ENCODE measurements at places on chromosomes 13 and 19.

DNA sequence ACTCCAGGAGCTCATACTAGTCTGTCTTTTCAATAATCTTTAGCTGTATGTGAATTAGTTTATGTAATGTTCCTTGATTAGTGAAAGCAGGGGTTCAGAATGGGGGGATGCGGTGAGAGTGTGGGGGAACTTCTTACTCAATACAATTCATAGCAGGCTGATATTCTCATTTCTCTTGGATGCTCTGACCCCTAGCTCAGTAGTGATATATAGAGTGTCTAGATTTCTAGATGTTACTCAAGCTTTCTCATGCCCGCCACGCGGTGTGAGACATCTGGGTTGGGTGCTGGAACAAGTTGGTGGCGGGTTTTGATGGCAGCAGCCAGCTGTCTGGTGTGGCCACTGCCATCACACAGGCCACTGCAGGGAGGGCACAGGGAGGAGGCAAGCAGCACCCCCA is 39.3 kb upstream of the FLT1 start:
- DNase-seq, result no peak

DNA sequence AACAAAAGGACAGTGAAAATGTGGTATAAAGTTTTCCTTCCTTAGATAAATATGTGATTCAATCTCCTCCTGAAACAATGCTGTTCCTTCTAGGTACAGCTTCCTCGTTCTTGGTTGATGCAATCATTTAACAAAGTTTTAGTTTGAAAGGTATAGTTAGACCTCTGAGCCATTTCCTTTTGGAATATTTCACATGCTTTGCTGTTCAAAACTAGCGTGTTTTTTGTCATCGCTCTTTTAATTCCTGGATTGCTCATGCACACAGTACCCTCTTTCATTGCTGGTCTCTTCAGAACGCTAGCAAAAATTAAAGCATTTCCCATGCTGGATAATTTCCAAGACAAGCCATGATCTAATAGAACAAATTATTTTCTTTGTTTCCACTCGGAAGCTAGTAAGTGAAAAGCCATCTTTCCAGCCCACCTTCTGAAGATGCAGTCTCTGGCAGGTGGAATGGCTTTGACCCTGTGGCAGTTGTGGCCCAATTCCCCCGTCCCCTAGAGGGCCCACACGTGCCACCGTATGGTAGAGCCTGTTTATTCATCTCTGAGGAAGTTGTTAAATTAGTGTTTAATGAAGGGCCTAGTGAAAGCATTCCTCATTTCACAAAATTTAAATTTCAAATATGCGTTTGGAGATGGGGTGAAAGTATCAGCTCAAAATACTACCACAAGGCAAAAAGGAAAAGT is 1040.6 kb upstream of the SLC10A2 start:
- no peak for DNase-seq

DNA sequence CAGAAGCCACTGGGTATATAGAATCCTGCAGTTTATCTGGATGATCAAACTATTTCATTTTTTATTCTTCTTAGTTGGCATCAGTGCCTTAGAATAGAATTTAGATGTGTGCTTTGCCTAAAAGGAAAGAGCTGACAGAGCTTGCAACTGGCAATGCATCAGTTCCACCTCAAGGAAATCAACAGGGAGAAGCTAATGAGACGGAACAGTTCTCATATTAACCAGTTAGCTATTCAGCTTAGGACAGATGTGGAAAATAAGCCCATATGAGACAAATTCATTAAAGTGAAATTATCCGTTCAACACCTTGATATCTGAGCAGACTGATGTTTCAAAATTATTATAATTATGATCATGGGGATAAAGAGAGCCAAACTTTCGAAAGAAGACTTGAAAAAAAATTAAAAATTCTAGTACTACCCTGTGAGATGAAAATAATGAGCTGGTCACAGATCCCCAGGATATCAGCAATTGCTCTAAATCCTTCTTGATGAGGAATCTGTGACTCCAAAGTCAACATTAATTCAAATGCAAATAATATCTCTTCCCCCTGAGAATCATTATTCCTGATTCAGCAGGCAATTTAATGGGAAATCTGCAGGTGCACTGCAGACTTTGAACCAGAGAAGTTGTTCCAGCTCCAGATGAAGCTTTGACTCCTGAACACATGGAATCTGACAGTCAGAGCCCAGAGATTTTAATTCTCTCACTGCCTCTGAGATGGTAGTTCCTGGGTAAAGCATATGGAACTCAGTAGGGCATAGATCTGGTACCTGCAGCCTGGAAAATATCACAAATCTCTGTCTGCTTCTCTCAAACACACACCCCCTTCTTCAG is 486.8 kb downstream of the FOXO1 start:
- no peak for DNase-seq

DNA sequence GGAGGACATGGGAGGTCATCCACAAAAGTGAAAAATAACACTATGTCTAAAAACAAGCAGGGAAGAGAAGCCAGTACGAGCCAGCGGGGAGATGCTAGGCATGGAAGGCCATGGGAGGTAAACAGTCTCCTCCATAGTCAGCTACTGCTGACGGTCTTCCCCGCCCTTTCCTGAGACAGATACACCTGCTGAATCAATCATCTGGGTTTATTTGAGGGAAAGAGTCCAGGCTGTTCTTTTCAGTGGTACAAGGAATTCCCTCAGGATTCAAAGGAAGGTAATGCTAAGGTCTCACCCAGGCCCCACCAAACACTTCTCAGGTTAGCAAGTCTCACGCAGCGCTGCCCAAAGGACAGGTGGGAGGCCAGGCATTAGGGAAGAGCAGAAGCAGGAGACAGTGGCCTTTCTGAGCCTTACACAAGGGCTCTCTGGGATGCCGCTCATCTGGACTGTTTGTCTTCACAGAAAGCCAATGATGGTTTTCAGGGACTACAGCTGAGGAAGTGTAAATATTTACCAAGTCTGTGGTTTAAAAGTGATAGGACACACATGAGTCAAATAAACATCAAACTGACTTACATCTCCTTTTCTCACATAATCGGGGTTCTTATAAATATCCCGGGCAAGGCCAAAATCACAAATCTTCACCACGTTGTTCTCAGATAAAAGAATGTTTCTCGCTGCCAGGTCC is 173.9 kb downstream of the FLT1 start:
- DNase-seq, result no peak

DNA sequence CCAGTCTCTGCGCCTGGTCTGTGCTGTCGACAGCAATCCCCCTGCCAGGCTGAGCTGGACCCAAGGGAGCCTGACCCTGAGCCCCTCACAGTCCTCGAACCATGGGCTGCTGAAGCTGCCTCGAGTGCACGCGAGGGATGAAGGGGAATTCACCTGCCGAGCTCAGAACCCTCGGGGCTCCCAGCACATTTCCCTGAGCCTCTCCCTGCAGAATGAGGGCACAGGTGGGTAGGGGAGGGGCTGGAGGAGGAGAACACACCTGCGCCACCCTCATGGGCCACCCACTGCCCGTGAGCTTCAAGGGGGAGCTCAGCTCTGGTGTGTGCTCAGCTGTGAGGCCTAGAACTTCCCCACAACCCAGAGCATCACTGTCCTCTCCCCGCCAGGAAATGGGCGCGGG is 38.6 kb upstream of the CD33 start:
- no peak for DNase-seq

GRCh38 chr19:2866495-2867024 is 575 bp upstream of the ZNF556 start:
- no peak for DNase-seq

GRCh38 chr19:10316229-10317044 is 622 bp upstream of the FDX2 start:
- no peak for DNase-seq

DNA sequence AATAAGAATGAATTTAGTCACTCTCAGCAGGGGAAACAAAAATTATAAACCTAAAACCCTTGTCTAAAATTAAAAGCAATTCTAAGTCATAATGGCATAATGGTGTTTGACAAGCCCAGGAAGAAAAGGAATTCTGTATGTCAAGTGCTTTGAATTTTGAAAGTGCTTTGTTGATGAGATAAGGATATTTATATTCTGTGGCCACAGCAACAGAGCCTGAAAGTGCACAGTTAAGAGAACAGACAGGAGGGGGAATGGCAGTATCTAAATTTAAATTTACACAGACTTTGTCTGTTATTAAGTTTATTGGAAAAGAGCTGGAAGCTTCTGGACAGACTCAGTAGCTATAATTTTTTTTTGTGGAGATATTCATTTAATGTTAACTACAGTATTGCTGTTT is 69.8 kb downstream of the OLFM4 start:
- DNase-seq, result no peak

- no peak for DNase-seq
Observed at GRCh38 chr13:66162470-66162869, 1067.7 kb downstream of the PCDH9 start.

- no peak for DNase-seq
Observed at GRCh38 chr13:25731536-25731935, 320.3 kb downstream of the SHISA2 start.

GRCh38 chr13:48086272-48086671 is 8.6 kb downstream of the MED4 start:
- DNase-seq, result no peak

GRCh38 chr13:31605076-31605860 is 134.1 kb upstream of the RXFP2 start:
- DNase-seq, result no peak

DNA sequence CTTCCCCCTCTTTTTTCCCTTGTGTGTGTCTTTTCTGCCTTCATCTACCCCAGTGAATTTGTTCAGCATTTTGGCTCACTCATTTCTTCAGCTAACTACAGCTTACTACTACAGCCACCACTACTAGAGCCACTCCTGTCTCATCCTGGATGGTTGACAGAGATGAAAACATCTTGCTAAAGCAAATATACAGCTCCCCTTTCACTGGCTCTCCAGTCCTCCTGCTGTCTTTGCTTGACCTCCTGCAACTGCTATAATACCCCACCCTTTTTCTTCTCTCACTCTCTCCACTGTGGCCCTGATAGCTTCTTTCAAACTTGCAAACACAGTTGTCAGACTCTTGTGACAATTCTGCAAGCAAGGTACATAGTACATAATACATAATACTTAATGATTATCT is 523.6 kb downstream of the DCT start:
- DNase-seq, result no peak

DNA sequence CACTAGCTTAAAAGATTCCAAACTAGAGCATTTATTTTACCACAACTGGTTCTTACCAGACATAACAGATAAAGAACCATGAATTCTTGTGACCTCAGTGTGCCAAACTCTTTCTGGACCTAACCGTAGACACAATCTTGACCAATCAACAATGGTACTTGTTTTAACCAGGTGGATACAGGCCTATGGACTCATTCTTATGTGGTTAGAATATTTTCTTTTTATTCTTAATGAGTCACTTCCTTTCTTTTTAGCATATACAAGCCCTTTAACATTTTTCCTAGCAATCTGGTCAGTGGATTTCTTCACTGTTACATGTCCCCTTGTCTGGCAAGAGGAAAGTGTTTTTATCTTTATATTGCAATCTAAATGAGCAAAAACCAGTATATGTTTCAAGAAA is 792.1 kb upstream of the SPRY2 start:
- no peak for DNase-seq

- no peak for DNase-seq
Observed at GRCh38 chr13:112947796-112948195, 21.2 kb upstream of the MCF2L start.

DNA sequence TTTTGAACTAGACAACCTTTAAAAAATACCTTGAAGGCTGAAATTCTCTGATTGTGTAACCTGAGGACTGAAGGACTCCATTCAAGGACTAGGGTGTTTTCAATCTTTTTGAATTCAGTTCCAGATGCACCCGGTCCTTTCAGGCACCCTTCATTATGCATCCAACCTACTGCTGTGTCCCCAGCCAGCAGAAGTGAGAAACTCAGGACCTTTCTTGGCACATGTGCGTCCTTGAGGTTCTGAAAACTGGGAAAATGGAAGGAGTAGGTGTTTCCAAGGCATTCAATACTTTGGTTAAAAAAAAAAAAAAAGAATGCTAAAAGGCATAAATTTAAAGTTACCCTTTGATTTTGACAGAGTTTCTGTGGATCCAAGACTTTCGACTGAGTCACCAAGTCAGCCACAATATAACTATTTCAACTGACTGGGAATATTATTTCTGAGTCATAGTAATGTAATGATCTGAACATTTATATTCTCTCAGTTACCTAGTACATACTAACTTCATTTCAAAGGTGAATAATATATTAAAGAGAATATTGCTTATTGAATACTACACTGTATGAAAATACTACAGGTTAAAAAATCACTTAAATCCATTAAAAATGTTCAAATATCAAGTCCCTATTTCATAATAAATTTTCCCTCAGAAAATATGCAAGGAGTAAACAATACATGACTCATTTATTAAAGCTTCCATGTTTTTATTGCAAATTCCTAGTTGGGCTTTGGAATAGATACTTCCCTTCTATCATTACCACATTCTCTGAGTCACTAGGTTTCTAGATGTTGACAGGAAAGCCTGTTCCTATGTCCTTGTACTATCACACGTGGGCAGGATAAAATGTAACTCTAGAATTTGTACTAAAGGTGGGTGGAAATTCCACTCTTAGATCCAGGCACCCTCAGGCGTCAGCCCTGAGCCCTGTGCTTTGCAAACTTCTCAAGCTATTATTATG is 2.4 kb upstream of the ITGBL1 start:
- no peak for DNase-seq

DNA sequence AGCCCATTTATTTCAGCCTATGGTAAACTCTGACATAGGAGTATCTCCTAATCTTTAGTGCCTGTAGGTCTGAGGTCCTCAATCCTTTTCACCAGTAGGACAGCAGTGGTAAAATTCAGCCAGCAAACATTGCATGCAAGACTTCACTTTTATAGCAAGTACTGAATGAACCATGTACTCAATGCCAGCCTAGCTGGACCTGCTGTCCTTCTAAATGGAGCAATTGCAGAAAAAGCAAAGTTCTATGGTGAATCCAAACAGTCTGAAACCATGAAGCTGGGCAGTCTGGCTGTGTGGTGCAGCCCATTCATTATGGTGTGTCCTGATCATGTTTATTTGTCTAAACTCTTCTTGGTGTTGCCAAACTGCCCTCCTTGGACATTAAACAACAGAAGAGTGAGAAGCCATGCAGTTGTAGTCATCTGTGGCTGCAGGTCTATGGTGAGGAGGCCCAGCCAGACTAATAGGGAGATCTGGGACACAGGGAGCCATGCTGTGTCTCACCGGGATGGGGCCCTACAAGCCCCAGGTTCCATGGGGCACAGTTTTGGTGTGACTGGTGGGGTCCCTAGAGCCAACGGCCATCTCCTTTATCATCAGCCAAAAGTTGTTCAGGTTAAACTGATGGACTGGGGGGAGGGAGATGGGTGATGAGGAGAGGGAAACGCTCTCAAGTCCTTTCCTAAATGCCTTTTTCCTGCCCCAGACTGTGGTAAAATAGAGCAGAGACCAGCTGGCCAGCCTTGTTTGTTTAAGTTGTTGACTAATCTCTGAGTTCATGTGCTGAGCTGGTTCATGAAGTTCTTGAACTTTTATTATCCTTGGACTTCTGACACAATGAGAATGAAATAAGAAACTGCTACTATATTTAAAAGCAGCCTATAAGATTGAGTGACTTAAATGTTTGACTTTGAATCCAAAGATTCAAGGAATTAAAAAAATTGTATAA is 20.6 kb upstream of the TNFSF11 start:
- DNase-seq, result no peak

DNA sequence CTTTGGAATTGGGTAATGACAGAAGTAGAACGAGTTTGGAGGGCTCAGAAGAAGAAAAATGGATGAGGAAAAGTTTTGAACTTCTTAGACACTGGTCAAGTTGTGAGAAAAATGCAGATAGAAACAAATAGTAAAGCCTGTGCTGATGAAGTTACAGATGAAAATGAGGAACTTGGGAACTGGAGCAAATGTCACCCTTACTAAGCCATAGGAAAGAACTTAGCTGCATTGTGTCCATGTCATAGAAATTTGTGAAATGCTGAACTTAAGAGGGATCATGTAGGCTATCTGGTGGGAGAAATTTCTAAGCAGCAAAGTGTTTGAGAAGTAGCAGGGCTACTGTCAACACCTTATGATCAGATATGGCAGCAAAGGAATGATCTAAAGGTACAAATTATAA is 289.2 kb upstream of the PCDH9 start:
- DNase-seq, result no peak
